ENCODE measurements at places on chromosomes 13 and 19. TPM values are rescaled to one million over a fixed set of nuclear protein-coding genes. Genes with fewer than 3 reads are reported as not detected.

GRCh38 chr13:114279758-114280355 lies 1.5 kb upstream of the UPF3A start:
- peak overlapping the region; percentile 97 for H3K27ac ChIP-seq
- peaks cover 32% of the 10 kb centered on the region for H3K4me1 ChIP-seq
- H3K36me3 ChIP-seq: peaks cover 47% of the 10 kb centered on the region
- DNase-seq: no peak

DNA sequence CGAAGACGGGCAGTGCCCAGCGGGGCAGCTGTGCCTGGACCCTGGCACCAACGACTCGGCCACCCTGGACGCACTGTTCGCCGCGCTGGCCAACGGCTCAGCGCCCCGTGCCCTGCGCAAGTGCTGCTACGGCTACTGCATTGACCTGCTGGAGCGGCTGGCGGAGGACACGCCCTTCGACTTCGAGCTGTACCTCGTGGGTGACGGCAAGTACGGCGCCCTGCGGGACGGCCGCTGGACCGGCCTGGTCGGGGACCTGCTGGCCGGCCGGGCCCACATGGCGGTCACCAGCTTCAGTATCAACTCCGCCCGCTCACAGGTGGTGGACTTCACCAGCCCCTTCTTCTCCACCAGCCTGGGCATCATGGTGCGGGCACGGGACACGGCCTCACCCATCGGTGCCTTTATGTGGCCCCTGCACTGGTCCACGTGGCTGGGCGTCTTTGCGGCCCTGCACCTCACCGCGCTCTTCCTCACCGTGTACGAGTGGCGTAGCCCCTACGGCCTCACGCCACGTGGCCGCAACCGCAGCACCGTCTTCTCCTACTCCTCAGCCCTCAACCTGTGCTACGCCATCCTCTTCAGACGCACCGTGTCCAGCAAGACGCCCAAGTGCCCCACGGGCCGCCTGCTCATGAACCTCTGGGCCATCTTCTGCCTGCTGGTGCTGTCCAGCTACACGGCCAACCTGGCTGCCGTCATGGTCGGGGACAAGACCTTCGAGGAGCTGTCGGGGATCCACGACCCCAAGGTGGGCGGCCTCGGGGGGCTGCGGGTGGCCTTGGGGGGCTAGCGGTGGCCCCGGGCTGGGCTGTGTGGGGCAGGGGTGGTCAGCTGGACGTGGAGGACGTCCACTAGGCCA lies 4.8 kb downstream of the GRIN3B start:
- DNase-seq: no peak
- H3K27me3 ChIP-seq: peaks cover 8% of the 10 kb centered on the region
- H3K36me3 ChIP-seq: peaks cover 14% of the 10 kb centered on the region
- no peak overlapping the region for H3K27ac ChIP-seq
- no peak overlapping the region for H3K4me3 ChIP-seq
- peaks cover 6% of the 10 kb centered on the region for H3K4me1 ChIP-seq

DNA sequence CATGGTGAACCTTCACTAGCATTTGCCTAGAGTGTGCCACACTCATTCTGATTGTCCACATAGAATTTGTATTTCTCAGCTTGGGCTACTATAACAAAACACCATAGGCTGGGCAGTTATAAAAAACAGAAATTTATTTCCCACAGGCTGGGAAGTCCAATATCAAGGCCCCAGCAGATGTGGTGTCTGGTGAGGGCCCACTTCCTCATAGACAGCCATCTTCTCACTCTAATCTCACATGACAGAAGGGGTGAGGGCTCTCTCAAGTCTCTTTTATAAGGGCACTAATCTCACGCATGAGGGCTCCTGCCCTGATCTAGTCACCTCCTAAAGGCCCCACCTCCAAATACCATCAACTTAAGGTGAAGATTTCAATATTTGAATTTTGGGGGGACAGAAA lies 53.6 kb downstream of the LRRC63 start:
- no peaks in the 10 kb centered on the region for H3K4me1 ChIP-seq
- H3K27me3 ChIP-seq: peaks cover 8% of the 10 kb centered on the region
- no peak overlapping the region for H3K4me3 ChIP-seq
- DNase-seq: no peak

GRCh38 chr13:52738719-52739467 lies 727 bp downstream of the CNMD start:
- peaks cover 38% of the 10 kb centered on the region for H3K27me3 ChIP-seq
- peaks cover 6% of the 10 kb centered on the region for H3K4me1 ChIP-seq
- H3K4me3 ChIP-seq: peak overlapping the region; percentile 44
- no peaks in the 10 kb centered on the region for H3K36me3 ChIP-seq
- H3K27ac ChIP-seq: no peak overlapping the region
- peak; percentile 18 for DNase-seq

The PPM1N gene
- 1.4 TPM for total RNA-seq

DNA sequence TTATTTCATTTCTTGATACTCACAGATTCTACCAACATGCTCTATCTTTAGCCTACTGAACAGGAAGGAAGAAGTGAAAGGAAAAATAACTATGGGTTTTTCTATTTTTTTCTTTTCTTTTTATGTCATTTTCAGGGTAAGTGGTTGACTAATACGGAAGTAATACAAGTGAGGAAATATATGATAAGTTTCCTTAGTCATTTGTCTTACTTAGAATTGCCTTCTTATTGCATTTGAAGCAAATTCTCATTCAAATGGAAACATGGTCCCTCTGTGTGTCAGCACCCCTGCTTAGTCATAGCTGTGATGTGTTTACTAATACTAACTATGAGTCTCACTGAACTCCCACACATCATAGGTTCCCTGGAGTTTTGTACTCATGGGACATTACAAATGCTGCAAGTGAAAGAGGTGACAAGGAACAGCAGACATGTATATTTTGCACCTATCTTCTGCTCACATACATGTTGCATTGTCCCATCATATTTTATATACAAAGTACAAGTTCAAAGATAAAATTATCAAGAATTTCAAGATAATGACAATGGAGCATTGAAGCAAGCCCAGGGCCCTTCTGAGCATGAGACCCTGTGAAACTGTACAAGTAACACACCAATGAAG lies 60.1 kb downstream of the DCT start:
- peaks cover 21% of the 10 kb centered on the region for H3K4me1 ChIP-seq
- peaks cover 22% of the 10 kb centered on the region for H3K27me3 ChIP-seq
- DNase-seq: no peak

- H3K4me1 ChIP-seq: peaks cover 36% of the 10 kb centered on the region
- no peaks in the 10 kb centered on the region for H3K27me3 ChIP-seq
- peak overlapping the region; percentile 44 for H3K4me3 ChIP-seq
- H3K27ac ChIP-seq: peak overlapping the region; percentile 41
- DNase-seq: no peak
- H3K36me3 ChIP-seq: peaks cover 62% of the 10 kb centered on the region
Measured at GRCh38 chr19:1363599-1363998, 20.1 kb upstream of the NDUFS7 start.

The ZIM2 gene
- not detected for total RNA-seq

DNA sequence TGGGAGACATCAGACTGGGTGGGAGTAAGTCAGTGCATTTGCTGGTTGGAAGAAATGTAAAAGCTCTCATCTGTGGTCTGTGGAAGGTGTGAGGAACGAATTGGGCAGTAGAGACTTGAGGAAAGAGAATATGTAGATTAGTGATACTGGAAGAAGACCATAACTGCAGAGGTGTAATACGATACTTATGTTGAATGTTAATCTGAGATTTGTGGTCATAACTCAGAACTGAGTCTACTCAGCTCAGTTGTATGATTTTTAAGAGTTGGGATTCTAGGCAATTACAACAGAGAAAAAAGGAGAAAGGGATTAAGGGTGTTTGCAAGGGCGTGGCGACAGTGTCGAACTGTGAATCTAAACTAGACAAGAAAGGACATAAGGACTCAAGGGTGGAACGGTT lies 3.2 kb upstream of the IL17D start:
- H3K36me3 ChIP-seq: peaks cover 2% of the 10 kb centered on the region
- no peak overlapping the region for H3K4me3 ChIP-seq
- peaks cover 27% of the 10 kb centered on the region for H3K27me3 ChIP-seq
- no peak overlapping the region for H3K27ac ChIP-seq

The JUND gene
- total RNA-seq: 206 TPM

GRCh38 chr13:46339035-46339666 lies 47.9 kb downstream of the RUBCNL start:
- peak overlapping the region; percentile 49 for H3K4me3 ChIP-seq
- H3K27ac ChIP-seq: peak overlapping the region; percentile 91
- no peaks in the 10 kb centered on the region for H3K27me3 ChIP-seq
- H3K36me3 ChIP-seq: peaks cover 77% of the 10 kb centered on the region

- H3K27ac ChIP-seq: no peak overlapping the region
- no peaks in the 10 kb centered on the region for H3K27me3 ChIP-seq
- H3K4me3 ChIP-seq: no peak overlapping the region
- no peaks in the 10 kb centered on the region for H3K4me1 ChIP-seq
- DNase-seq: no peak
Measured at GRCh38 chr13:89755729-89756492, 1591.6 kb upstream of the MIR17HG start.

GRCh38 chr19:33377586-33378475 lies 4.3 kb downstream of the CEBPG start:
- H3K27me3 ChIP-seq: no peaks in the 10 kb centered on the region
- no peak for DNase-seq
- H3K36me3 ChIP-seq: peaks cover 58% of the 10 kb centered on the region
- H3K4me3 ChIP-seq: no peak overlapping the region
- no peak overlapping the region for H3K27ac ChIP-seq

The LILRA2 gene
- 0.22 TPM for total RNA-seq

The APC2 gene
- 0.42 TPM for total RNA-seq

GRCh38 chr19:33241530-33242101 lies 16.0 kb upstream of the SLC7A10 start:
- no peak overlapping the region for H3K27ac ChIP-seq
- H3K4me1 ChIP-seq: no peaks in the 10 kb centered on the region
- H3K36me3 ChIP-seq: no peaks in the 10 kb centered on the region

The LMTK3 gene
- 0.66 TPM for total RNA-seq

DNA sequence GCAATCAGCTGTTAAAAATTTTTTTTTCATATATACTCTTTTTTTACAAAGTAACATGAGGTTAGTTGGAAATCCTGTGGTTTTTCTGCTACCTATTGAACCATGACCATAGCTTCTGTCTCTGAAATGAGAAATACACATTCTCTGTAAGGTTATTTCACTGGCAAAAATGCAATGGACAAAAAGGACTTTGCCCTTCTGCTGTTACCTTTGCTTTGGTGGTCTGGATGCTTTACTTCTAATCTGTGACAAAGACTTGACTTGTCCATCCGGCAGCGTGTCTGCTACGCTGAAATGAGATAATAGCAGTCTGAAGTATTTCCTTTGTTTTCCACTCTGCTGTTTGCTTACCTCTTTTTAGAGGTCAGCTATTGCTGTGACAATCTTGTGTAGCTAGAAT lies 412.8 kb downstream of the SLITRK6 start:
- H3K4me3 ChIP-seq: no peak overlapping the region
- no peaks in the 10 kb centered on the region for H3K27me3 ChIP-seq
- no peak overlapping the region for H3K27ac ChIP-seq
- no peak for DNase-seq

DNA sequence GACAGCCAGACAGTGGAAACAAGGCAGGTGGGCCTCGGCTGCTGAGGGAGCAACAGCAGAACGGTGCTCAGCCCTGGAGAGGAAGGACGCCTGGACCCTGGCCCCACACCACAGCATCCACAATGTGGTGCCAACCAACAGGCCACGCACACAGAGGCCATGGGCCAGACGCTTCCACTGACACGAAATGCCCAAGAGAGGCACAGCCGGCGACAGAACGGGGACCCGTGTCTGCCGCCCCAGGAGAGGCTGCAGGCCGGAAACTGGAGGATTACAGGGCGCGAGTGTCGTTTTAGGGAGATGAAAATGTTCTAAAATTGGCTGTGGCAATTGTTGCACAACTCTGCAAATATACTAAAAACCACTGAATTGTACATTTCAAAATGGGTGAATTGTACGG lies 69.7 kb downstream of the RASA3 start:
- DNase-seq: no peak
- H3K27me3 ChIP-seq: no peaks in the 10 kb centered on the region
- peaks cover 19% of the 10 kb centered on the region for H3K36me3 ChIP-seq
- no peak overlapping the region for H3K27ac ChIP-seq
- H3K4me1 ChIP-seq: peaks cover 75% of the 10 kb centered on the region

The LGALS7B gene
- not detected for total RNA-seq

- no peaks in the 10 kb centered on the region for H3K4me1 ChIP-seq
- no peak overlapping the region for H3K27ac ChIP-seq
- no peak overlapping the region for H3K4me3 ChIP-seq
- no peaks in the 10 kb centered on the region for H3K36me3 ChIP-seq
Measured at GRCh38 chr13:104522235-104523072, 1456.2 kb upstream of the SLC10A2 start.

The TRAPPC5 gene
- 123 TPM for total RNA-seq

DNA sequence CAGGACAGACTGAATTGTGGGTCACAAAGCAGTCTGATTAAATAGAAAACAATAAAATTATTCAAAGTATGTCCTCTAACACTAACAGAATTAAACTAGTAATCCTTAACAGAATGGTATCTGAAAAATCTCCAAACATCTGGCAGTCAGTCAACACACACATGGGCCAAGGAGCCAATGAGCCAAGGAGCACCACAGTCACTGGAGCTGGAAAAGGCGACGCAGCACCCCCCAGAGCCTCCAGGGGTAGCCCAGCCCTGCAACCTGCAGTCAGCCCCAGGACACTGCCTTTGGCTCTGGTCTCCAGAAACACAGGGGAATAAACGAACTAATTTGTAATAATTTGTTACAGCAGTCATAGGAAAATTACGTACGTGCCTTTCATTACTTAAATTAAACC lies 12.3 kb downstream of the TUBGCP3 start:
- DNase-seq: no peak
- H3K36me3 ChIP-seq: peaks cover 17% of the 10 kb centered on the region
- no peak overlapping the region for H3K4me3 ChIP-seq
- no peak overlapping the region for H3K27ac ChIP-seq
- H3K4me1 ChIP-seq: peaks cover 55% of the 10 kb centered on the region

The ZNF154 gene
- total RNA-seq: 27.9 TPM

GRCh38 chr19:20154636-20155035 lies 12.4 kb upstream of the ZNF486 start:
- DNase-seq: no peak
- no peaks in the 10 kb centered on the region for H3K27me3 ChIP-seq
- no peak overlapping the region for H3K4me3 ChIP-seq
- no peak overlapping the region for H3K27ac ChIP-seq

GRCh38 chr13:79896851-79897250 lies 415.9 kb downstream of the NDFIP2 start:
- no peak for DNase-seq
- no peaks in the 10 kb centered on the region for H3K4me1 ChIP-seq
- H3K27me3 ChIP-seq: no peaks in the 10 kb centered on the region
- H3K36me3 ChIP-seq: no peaks in the 10 kb centered on the region

The LDLR gene
- total RNA-seq: 20.9 TPM

- no peak overlapping the region for H3K4me3 ChIP-seq
- no peaks in the 10 kb centered on the region for H3K4me1 ChIP-seq
- H3K27me3 ChIP-seq: peaks cover 58% of the 10 kb centered on the region
- no peak overlapping the region for H3K27ac ChIP-seq
- DNase-seq: no peak
Measured at GRCh38 chr19:50858886-50859285, 4.2 kb downstream of the KLK3 start.

Measured in activated B cell treated with CpG ODN at 0.5 μM for 24 hours (primary cell).